ENCODE measurements at places on chromosomes 1 and 21.

- DNase-seq: no peak
Measured at GRCh38 chr21:30014886-30015285, 75.1 kb upstream of the GRIK1 start.

DNA sequence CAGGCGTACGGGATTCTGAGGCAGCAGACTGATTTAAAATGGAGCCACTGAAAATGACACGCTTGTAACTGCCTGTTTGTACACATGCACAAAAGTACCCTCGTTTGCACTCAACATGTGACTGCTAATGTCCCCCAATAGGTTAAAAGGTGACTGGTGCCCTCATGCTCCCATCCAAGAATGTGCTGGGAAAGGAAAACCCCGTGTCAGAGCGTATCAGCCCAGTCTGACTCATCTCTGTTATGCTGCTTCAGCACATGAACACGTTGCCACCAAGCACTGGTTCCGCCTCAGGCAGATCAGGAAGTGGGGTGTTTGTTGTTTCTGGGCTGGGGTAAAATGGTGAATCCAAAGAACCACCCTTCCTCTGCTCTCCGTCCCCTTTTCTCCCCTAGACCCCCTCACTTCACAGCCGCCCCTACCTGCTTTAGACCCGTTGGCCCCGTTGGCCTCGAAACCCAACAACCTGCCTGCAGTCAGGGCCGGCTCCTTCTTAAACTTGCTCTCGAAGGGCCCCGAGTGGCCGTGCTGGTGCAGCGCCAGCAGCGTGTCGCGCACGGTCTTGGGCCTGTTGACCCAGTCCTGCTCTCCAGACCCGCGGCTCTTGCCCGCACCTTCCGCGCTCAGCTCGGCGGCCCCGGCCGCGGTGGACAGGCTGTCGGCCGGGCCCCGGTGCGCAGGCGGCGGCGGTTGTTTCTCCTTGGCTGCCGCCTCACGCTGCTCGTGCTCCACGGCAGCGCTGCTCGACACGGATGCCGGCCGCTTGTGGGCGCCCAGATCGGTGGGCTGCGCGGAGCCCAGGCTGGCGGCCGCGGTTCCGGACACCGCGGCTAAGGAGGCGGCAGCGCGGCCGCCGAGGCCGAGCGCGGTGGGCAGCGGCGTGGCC lies 1.7 kb downstream of the IRF2BP2 start:
- peak; percentile 95 for DNase-seq

DNA sequence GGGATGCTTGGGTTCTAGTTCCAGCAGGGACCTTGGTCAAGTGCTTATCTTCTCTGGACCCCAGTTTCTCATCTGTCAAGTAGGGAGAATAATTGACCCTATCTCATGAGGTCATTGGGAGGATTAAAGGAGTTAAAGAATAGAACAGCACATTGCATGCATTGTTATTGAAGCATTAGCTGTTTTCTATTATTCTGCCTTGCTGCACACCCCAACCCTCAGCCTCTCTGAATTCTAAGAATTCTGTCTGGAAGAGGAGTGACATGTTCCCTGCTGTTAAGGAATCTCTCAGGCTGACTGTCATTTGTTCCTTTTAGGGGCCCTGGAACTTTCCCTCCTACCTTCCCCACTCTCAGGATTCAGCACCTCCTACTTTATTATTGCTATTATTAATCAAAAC lies 73.9 kb downstream of the NENF start:
- DNase-seq: no peak

GRCh38 chr21:33541105-33541711 lies 709 bp downstream of the GART start:
- DNase-seq: peak; percentile 63

DNA sequence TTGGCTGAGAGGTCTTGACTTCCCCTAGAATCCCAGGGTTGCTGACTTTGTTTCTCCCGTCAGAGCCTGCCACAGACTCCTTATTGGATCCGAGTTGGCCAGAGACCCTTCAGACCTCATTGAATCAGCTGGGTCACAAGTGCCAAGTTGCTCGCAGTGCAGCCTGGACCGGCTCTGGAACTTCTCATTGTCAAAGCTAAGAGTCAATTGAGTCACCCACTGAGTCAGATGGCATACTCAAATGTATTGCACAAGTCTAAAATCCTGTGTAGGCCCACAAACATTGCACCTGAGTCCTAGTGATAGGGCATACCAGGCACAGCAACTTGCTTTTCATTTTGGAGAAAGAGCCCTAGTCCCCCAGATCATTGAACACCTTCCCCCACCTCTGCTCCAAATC lies 20.4 kb upstream of the SCAF4 start:
- no peak for DNase-seq

DNA sequence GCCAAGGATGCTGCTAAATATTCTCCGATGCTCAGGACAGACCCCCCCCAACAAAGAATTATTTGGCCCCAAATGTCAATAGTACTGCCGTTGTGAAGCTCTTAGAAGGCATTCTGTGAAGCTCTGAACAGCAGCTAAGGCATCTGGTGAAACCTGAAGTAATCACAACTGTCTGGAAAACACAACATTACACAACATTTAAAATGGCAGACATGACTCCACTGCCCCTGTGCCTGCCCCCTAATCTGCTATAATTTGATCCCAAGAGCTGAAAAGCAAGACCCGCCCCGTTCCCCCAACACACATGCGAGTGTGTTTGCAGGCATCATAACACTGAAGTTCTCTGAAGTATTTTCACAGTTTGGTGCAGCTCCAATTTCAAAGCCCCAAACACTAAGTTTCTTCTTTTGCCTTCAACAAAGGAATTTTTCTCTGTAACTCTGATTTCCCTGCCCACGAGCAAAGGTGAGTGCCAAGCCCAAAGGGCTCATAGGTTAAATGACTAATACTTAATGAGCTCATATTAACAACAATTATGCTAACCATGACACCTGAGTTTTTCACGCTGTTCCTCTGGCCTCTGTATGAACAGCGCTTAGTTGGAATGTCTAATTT lies 129.2 kb downstream of the CLIC6 start:
- DNase-seq: peak; percentile 48

GRCh38 chr1:3742439-3743298 lies 9.6 kb upstream of the CCDC27 start:
- no peak for DNase-seq

GRCh38 chr1:97553971-97554370 lies 366.9 kb downstream of the DPYD start:
- no peak for DNase-seq

DNA sequence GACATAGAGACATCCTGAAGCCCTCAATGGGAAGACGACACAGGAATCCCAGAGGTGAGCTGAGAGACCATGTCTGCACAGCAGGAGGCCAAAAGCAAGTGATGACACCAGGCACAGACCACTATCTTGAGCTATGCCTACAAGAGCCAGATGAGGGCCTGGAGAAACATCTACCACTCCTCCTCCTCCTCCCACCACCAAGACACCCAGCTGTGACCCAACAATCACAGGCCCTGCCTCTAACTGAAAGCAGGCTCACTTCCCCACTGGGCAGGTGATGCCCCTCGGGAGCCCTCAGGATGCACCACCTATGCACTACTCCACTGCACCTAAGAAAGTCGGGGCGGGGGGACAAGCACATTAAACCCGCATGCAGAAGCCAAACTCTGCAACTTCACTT lies 16.5 kb downstream of the TADA1 start:
- DNase-seq: no peak

DNA sequence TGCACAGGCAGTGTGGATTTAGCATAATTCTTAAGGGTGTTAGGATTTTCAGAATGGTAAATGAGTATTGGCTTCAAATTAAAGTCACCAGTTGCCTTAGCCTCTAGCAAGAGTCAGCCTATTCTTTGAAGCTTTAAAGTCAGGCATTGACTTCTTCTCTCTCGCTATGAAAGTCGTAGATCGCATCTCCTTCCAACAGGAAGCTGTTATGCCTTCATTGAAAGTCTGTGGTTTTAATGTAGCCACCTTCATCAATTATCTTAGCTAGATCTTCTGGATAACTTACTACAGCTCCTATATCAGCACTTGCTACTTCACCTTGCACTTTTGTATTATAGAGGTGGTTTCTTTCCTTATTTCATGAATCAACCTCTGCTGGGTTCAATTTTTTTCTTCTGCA lies 320.2 kb downstream of the PTPRC start:
- DNase-seq: no peak

DNA sequence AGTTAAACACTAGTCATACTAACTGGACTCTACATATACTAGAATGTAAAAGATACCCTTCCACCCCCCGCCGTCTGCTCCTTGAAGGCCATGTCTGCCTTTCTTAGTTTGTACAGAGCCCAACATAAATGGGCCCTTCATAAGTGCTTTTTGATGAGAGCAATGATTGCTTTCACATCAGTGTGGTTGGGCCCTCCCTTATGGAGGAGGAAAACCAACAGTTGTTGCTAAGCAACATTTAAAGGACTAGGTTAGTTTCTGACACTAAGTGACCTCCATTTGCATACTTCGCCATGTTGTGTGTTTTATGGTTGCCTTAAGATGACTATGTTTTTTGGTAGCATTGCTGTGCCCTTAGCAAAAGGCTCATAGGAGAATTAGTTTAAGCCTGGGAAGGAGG lies 182.0 kb upstream of the SGIP1 start:
- DNase-seq: no peak

DNA sequence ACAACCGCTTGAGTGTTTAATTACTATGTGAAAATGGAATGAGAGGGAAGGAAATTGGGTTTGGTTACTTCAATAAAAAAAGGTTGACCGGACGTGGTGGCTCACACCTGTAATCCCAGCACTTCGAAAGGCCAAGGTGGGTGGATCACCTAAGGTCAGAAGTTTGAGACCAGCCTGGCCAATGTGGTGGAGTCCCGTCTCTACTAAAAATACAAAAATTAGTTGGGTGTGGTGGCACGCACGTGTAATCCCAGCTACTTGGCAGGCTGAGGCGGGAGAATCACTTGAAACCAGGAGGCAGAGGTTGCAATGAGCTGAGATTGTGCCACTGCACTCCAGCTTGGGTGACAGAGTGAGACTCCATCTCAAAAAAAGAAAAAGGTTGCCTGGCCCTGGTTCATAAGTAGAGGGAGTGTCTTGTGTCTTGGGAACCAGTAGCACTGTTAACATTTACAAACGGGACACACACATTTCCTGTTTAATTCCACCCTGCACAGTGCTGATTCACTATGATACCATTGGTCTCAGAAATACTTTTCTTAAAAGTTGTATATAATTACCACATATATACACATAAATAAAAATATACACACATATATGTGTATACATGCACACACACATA lies 27.6 kb upstream of the CLDN14 start:
- DNase-seq: peak; percentile 4

DNA sequence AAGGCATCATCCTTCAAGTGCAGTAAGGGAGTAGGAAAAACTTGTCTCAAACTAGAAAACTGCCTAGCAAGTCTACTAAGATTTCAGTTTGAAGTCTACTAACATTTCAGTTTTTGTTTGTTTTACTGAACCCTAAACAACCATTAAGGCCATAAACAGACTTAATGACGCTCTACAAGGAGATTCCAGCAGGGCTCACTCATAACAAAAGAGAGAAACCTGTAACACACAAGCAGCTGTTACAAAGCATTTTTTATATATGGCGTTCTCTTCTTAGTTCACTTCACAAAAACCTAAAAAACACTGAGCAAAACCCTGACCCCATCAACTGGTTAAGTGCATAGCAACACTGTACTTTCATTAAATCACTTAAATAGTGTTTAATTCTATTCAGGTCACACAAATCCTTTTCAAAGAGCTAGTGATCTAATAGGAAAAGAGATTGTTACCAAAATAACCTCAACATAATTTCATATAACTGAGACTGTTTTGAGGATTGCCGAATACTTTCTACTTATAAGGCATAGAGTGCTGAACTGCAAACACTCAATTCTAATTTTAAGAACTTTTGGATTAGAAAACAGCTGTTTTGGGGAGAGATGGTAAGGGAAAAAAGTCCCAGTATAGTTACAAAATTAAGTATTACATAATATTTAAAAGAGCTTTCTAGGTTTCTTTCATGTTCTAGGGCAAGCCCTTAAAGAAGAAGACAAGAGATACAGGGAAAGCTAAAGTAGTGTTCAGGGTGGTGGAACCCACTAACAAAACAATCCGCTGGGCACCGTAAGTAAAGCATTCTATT lies 1.4 kb downstream of the B3GALNT2 start:
- peak; percentile 78 for DNase-seq

DNA sequence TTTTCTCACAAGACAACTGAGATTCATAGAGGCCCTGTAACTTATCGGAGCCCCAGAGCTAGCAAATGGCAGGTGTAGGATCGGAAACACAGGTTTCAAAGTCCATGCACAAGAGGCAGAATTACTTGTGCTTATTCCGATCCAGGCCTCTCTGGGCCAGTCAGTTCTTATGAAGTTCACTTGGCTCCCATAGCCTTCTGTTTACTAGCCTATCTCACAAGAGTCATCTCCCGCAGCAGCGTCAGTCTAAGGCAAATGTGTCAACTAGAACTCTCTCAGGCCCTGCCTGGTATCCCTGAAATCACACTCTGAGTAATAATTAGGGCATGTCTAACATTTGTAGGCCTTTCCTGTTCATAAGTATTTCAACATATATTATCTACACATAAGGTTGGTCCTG lies 43.3 kb downstream of the PHC2 start:
- DNase-seq: peak; percentile 95

GRCh38 chr1:91689641-91690481 lies 189.2 kb downstream of the CDC7 start:
- DNase-seq: peak; percentile 58

DNA sequence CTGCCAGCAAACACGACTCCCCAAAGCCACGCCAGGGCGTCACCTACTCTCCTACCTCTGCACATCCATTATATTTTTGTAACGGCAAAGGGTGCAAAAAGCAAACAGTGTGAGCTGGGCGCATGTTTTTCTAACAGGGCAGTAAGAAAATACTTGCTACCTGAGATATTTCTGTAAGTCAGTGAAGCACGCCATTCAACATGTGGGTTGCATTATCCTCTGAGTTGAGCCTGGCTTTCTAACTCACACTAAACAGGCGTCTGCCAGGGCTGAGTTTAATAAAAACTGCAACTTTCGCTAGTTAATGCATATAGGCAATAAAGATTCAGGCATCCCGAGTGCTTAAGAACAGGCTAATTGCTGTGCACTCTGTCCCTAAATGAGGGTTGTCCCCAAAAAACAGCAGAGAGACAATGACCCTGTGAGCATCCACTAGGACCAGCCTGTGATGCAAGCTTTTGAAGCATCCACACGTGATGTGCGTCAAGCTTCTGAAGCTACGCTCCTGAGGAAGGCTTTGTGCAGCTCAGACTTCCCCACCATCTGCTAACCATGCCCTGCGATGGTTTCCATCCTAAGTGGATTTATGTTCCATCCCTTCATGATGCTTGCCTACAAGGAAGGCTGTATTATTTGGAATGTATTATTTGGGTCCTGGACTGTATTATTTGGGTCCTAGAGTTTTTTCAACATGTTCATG lies 70.0 kb upstream of the SIM2 start:
- DNase-seq: no peak

DNA sequence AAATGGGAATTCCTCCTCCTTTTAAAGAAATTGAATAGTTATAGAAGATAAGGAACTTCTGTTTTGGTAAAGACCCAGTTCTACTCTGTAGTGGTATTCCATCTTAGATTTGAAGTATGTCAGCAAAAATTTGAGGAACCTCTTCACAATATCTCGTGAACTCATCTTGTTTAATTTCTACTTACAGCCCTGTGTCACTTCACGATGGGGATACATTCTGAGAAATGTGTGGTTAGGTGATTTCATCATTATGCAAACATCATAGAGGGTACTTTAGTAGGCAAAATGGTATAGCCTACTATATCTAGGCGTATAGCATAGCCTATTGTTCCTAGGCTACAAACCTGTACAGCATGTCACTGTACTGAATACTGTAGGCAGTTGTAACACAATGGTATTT lies 36.0 kb downstream of the ALG6 start:
- DNase-seq: no peak
